ENCODE measurements at places on chromosomes 13 and 19. TPM values are rescaled to one million over a fixed set of nuclear protein-coding genes. Genes with fewer than 3 reads are reported as not detected.

C19orf33 gene
- total RNA-seq, result 3.4 TPM

SELENOV gene
- not detected for total RNA-seq

ZSCAN4 gene
- total RNA-seq, result not detected

MAG gene
- total RNA-seq, result not detected

SOX1 gene
- total RNA-seq, result not detected

SERTAD1 gene
- total RNA-seq, result 22.8 TPM

DPP9 gene
- total RNA-seq, result 90.3 TPM

LAIR1 gene
- total RNA-seq, result 6.2 TPM

ASPDH gene
- total RNA-seq, result not detected

DLL3 gene
- total RNA-seq, result not detected

ZNF549 gene
- 2.2 TPM for total RNA-seq

KLK3 gene
- not detected for total RNA-seq

ZNF675 gene
- total RNA-seq, result 2.0 TPM

SHD gene
- total RNA-seq, result 1.6 TPM

OLFM2 gene
- 1.5 TPM for total RNA-seq

PSG4 gene
- total RNA-seq, result not detected

KIRREL2 gene
- not detected for total RNA-seq

HRC gene
- 250 TPM for total RNA-seq

ELSPBP1 gene
- total RNA-seq, result not detected

BEST2 gene
- total RNA-seq, result not detected

KIR2DL4 gene
- total RNA-seq, result not detected

RANBP3 gene
- total RNA-seq, result 49.1 TPM

GRCh38 chr13:20077086-20077485, 83.8 kb downstream of the GJA3 start:
- no peak for DNase-seq

GRCh38 chr19:35908973-35909683, 1.0 kb upstream of the TYROBP start:
- DNase-seq, result peak; percentile 84

DNA sequence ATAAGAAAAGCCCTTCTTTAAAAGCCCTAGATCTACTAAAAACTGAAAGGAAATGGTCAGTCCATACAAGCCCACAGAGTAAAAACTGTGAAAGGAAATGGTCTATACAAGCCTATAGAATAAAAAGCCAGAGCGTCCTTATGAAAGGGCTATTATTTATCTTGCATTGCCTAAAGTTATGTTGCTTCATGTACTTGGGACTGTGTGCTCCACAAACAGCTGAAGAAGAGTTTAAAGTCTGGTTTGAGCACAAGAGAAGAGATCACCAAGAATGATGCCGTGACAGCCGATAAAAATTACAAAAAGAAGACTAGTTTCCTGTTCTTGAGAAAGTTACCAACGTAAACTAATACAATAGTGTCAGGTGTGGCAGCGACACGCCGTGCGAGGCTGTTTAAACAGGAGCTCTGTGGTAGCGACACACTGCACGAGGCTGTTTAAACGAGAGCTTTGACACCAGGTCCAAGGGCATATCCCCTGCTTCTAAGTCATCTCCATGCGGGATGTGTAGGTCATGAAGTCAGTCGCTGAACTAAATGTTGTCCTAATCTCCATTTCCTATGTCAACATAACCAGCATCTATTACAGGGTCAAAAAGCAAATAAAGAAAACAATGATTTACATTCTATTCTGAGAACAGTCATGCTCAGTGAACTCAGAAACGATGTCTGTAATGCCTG, 24.9 kb downstream of the PCID2 start:
- no peak for DNase-seq

DNA sequence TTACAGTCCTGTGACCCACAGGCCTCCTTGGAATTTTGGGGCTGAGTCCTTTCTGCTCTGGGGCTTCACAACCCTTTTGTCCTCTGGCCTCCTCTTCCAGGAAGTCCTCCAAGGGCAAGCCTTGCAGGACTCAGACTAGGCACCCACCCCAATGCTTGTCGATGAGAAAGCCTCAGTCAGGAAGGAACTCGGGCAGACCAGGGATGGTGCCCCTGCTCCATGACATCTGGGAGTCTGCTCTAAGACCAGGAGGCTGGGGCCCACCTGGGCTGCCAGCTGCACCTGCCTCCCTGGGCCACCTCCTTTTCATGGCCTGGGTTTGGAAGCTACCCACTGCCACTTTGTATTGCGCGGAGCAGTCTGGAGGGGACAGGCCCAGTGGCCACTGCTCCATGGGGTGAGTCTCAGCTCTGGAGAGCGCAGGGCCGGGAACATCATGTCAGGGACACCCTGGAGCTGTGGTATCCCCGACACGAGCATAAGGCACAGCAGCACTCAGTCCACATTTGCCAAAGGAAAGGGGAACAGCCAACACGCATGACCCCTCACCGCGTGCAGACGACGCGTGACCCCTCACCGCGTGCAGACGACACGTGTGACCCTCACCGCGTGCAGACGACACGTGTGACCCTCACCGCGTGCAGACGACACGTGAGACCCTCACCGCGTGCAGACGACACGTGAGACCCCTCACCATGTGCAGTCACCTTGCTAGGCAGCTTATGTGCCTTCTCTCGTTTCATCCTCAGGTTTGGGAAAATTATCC, 10.8 kb downstream of the C2CD4C start:
- DNase-seq, result no peak

DNA sequence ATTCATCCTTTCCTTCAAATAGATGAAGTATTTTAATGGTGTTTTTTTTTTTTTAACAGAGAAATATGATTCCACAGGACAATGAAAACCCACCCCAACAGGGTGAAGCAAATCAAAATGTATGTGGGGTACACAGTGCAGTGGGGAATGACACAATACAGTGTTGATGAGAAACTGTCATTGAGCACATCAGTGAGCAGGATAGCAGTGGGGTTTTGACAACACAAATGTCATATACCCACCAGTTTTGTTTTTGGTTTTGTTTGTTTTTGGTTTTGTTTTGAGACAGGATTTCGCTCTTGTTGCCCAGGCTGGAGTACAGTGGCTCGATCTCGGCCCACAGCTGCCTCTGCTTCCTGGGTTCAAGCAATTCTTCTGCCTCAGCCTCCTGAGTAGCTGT, 29.2 kb downstream of the ZNF844 start:
- DNase-seq, result no peak

GRCh38 chr19:20078581-20079031, 806 bp downstream of the ZNF90 start:
- DNase-seq, result no peak

DNA sequence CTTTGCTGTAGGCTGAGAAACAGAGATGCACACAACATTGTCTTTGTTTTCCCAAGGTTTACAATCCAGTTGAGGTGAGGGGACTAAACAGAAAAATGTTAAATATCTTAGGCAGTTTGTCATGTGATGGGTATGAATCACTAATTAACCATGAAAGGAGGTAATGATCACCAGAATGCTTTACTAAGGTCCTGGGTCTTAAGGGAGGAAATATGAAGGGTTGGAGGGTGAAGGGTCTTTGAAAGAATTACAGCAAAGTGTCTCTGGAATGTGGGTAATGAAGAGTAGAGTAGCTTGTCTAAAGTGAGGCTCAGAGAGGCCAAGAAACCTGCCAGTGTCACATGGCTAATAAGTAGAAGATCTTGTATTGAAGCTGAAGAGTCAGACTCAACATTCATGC, 19.0 kb downstream of the BIVM start:
- no peak for DNase-seq

DNA sequence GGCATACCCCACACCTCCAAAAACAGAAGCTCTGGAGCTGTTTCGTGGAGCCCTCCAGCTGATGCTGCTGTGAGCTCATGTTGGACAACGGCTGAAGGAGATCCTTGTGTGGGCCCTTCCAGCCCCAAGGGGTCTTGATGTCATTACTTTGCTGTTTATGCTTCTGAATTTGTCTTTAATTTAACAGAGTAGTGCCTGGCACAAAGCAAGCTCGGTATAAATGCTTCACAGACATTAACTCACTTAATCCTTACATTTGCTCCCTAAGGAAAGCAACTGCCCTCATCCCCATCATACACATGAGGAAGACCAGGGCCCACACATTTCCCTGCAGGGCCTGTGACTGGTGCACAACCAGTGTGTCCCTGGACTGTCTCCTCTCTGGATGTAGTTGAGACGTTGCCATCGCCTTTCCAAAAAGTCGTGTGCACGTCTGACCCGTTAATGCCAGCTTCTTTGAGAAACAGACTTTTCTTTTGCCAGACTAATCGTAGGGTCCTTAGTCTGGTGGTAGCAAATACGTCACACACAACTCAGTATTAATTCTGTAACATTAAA, 7.6 kb downstream of the COL4A1 start:
- DNase-seq, result no peak

- DNase-seq, result no peak
Measured at GRCh38 chr19:39372941-39373340, 18.0 kb downstream of the PAF1 start.

GRCh38 chr19:38850436-38850975, 720 bp upstream of the HNRNPL start:
- DNase-seq, result no peak

DNA sequence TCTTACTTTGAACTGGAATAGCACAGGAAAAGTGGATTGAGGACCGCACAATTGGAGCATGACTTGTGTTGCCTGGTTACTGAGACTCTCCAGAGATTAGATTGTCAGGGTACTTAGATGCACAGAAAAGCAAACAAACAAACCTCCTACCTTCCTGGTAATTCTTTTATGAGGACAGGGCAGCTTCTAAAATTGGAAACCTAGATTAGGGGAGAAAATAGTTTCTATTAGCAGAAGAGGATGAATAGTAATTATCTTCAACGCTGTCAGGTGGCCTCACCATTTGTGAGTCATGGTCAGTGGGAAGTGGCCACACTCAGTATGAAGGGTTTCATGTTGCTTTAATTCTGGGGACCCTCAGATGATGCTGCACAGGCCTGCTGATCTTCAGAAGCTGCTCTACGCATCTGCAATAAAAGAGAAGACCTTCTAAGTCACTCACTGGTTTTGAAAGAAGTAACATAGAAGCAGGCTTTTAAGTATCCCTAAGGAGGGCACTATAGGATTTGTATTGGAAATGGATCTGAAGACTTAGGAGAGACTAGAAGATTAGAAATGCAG, 106.8 kb downstream of the LACC1 start:
- no peak for DNase-seq

DNA sequence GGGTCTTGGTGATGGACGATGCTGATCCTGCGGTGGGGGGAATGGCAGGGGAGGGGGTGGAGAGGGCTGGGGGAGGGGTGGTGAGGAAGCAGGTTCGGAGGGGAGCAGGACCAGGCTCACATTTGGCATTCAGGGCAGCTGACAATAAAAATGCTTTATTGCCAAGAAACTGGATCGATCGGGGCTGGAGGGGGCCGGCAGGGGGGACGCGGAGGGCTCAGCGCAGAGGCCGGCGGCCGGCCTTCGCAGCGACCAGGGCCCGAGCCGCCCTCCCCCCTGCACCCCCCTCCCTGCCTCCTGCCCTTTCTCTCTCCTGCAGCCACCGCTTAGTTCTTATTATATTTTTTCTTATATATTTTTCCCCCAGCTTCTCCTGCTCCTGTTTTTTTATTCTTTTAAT, 18.1 kb upstream of the POU2F2 start:
- no peak for DNase-seq

DNA sequence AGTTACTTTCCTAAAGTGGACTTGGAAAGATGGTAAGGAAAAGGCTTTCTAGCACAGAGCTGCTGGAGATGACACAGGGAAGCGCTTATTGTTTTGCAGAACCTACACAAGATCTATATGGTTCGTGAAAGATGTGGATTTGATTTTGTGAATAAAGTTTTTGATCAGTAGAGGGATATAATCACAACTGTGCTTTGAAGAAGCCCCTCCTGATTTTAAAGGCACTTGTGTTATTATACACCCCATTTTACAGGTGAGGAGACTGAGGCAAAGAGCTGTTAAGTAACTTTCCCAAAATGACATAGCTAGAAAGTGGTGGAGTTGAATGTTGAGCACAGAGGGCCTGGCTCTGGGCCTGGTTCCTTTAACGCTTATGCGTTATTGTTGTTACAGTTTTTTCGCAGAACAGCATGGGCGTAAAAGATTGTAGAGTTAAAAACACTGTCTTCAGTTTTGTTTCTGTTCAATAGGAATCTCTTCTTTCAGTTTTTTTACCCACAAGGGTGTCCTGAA, 1.4 kb downstream of the TDRD3 start:
- DNase-seq, result no peak

- DNase-seq, result no peak
Measured at GRCh38 chr19:45395821-45396617, 8.8 kb downstream of the PPP1R13L start.

DNA sequence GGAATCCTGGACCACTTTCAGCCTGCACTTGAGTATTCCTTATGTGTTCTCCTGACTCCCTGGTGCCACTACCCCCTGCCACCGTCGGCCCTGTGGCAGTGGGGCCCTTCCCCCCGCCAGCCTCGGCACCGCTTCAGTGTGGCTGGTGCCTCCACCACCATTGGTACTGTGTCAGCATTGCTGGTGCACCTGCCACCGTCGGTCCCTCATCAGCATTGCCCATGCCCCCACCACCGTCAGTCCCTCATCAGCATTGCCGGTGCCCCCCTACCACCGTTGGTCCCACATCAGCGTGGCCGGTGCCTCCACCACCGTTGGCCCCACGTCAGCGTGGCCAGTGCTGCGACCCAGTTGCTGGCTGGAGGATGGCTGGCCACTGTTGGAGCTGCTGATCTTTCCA, 228.5 kb downstream of the TM9SF2 start:
- no peak for DNase-seq

DNA sequence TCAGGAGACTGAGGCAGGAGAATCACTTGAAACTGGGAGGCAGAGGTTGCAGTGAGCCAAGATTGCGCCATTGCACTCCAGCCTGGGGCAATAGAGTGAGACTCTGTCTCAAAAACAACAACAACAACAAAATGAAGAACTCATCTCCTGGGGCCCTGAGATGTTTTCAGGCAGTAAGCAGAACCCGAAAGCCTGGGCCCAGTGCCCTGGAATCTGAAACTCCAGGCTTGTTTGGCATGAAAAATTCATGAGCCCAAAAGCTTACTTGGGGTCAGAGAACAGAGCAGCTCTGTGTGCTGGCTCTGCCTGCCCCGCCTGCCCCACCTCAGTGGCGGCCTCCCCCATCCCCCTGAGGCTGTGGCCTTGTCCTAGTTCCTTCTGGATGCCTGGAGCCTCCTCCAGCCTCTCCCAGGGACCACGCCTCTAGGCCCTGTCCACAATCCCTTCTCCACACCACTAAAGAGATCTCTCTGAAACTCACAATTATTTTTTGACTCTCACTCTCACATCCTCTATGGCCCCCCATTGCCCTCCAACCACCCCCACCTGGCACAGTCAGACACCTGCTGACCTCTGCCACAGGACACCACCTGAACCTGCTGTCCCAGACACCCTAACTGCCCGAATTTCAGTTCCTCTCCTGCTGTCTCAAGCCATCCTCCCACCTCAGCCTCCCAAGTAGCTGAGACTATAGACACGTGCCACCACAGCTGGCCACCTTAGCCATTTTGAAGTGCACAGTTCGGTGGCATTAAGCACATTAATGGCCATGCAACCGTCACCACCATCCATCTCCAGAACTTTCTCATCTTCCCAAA, 6.9 kb upstream of the AP1M2 start:
- peak; percentile 80 for DNase-seq

- DNase-seq, result no peak
Measured at GRCh38 chr19:11821474-11822109, 7.5 kb downstream of the ZNF440 start.

GRCh38 chr13:91132381-91132780, 215.1 kb upstream of the MIR17HG start:
- no peak for DNase-seq
